Stimulated activated CD4-positive, alpha-beta T cell treated with anti-CD3 and anti-CD28 coated beads, Interleukin-4, amount 100 ng/mL, for 1 hour (primary cell): ENCODE measurements at places on chromosomes 6 and 20.

DNA sequence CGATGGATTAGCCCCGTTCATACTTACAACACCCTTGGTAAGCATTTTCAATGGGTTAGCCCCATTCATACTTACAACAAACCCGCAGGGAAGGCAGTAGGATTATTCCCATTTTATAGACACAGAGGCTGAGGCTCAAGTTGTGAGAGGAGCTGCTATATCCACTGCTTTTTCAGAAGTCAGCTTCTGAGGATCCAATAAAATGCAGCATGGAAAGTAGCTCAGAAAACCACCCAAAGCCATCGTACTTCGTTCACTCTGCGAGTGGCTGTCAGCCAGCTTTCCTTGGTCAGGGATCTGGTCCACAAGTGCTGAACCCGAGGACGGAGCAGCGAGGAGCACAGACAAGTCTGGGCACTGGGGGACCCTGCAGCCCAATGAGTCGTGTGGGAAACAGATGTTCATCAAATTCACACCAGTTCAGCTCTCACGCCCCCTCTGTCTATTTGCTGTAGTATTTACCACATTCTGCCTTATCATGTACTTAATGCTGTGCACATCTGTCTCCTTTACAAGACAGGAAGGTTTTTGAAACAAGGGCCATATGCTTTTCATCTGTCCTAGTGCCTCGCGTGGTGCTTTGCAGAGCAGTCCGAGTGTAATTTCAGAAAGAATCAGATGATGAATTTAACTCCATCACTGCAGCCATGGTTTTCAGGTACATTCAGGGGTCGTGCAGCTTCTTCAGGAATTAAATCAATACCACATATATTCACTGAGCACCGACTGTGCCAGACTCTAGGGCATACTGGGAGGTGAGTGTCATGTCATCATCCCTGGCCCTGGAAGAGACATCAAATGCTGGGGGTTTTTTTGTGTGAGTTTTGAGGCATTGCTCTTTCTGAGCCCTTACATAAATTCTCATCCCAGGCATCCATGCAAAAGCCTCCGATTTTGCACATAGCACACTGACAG is 256.9 kb downstream of the CDH26 start:
- DNase-seq, result no peak

- DNase-seq, result no peak
Observed at GRCh38 chr6:17042422-17043147, 59.3 kb upstream of the STMND1 start.

DNA sequence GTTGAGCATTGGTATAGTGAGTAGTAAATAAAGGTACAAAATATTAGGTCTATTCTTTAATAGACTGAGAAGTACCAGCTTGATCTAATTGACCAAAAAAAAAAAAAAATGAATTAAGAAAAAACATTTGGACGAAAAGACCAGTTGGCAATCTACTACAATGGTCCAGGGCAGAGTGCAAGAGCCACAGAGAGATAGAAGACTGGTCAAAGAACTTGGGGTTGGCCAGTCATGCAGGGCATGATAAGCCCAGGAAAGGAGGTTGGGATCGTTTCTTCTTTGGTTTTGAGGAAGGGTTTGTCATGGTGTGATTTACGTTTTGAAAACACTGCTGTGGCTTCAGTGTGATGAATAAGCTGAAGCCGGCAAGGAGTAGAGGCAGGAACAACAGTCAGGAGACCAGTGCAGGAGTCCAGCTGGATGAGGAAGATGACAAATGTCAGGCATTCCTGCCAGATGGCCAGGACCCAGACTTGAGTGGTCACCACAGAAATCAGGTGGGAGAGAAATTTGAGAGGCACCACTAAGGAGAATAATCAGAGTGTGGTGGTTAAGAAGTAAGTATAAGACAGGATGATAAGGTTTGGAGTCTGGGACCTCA is 14.0 kb downstream of the SMLR1 start:
- no peak for DNase-seq

DNA sequence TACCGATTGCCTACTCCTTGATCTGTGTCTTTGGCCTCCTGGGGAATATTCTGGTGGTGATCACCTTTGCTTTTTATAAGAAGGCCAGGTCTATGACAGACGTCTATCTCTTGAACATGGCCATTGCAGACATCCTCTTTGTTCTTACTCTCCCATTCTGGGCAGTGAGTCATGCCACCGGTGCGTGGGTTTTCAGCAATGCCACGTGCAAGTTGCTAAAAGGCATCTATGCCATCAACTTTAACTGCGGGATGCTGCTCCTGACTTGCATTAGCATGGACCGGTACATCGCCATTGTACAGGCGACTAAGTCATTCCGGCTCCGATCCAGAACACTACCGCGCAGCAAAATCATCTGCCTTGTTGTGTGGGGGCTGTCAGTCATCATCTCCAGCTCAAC is 13.5 kb downstream of the CCR6 start:
- peak; percentile 12 for DNase-seq

DNA sequence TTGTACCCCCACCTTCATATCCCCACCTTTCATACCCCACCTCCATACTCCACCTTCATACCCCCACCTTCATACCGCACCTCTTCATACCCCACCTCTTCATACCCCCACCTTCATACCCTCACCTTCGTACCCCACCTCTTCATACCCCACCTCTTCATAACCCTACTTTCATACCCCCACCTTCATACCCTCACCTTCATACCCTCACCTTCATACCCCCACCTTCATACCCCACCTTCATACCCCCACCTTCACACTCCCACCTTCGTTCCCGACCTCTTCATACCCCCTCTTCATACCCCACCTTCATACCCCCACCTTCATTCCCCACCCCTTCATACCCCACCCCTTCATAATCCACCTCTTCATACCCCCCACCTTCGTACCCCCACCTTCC is 92.9 kb upstream of the NAA20 start:
- DNase-seq, result no peak

GRCh38 chr20:11132819-11133415 is 459.1 kb upstream of the JAG1 start:
- DNase-seq, result no peak

- DNase-seq, result no peak
Observed at GRCh38 chr6:80541181-80541580, 434.7 kb downstream of the BCKDHB start.
